T-helper 2 cell treated with Interferon-gamma antibody and Interleukin-4, amounts not matched to agents 5 μg/mL and 100 μg/mL, for 36 hours (primary cell): ENCODE measurements at places on chromosomes 2 and 18.
A peak's percentile ranks its signal among the peaks of the same experiment; 100 is the strongest.

DNA sequence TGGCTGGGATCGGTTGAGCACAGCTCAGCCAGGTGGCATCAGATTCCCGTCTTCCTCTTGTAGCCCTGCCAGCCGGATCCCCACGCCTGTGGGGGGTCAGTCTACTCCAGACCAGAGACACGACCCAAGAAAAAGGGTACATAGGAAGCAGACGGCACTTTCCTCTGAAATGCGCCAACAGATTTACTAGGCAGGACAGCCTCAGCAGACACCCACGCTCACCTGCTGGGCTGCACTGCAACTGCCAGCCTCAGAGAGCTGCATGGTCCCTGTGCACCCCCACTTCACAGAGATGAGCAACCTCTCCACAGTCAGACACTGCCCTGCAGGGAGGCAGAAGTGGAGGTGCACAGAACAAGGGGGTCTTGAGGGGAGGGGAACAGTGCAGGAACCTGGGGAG, 75.7 kb upstream of the OTOS start:
- DNase-seq: no peak

DNA sequence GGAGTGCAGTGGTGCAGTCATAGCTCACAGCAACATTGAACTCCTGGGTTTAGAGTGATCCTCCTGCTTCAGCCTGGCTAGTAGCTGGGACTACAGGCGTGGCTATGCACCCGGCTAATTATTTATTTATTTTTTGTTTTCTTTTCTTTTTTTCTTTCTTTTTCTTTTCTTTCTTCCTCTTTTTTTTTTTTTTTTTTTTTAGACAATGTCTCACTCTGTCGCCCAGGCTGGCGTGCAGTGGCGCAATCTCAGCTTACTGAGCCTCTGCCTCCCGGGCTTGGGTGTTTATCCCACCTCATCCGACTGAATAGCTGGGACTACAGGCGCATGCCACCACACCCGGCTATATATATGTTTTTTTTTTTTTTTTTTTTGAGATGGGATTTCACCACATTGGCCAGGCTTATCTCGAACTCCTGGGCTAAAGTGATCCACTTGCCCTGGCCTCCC, 1.4 kb upstream of the ANXA4 start:
- no peak for DNase-seq

DNA sequence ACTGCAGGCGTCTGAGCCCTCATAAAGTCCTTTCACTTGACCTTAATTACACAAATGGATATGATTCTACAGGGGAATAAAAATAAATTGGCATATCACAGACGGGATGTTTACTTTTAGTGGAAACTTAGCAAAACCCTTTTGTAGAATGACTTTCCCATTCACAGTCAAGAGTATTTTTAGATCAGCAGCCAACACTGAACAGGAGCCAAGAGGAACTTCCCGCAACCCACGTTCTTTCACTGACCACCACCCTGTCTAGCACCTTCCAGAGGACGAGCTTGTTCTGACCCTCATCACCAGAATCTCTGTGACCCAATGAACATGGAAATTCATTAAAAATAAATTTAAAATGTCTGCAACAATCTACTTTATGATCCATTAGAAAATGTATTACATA, 119.0 kb upstream of the SNTG2 start:
- no peak for DNase-seq

- no peak for DNase-seq
Observed at GRCh38 chr2:69791045-69791444, 38.4 kb upstream of the GMCL1 start.

DNA sequence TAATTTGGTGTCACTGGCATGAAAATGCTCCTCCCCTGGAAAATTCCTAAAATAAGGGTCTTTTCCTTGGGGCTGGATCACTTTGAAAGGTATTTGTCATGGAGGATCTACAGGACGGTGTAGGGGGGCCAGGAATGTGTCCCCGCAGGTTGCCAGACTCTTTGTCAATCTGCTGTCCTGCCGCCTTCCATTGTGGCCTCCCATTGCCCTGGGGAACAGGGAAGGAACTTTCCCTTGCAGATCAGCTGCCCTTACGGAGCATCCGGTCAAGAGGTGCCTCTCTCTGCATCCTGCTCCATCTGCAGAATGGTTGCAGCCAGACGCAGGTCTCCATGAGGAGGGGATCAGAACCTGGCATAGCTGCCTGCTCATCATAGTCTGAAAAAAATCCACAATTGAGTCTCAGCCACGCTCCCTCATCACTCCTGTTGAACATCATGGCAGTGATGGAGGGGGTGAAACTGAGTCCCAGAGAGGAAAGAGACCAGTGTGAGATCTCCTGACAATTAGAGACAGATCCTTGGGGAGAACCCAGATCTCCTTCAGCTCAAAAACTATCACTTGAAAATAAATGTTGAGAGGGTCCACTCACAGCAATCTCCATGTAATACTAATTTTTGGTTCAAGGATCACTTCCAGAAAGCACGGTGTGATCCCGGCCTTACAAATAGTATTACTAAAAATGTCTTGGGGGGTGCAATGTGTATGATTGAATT, 244.8 kb downstream of the MYCN start:
- no peak for DNase-seq

DNA sequence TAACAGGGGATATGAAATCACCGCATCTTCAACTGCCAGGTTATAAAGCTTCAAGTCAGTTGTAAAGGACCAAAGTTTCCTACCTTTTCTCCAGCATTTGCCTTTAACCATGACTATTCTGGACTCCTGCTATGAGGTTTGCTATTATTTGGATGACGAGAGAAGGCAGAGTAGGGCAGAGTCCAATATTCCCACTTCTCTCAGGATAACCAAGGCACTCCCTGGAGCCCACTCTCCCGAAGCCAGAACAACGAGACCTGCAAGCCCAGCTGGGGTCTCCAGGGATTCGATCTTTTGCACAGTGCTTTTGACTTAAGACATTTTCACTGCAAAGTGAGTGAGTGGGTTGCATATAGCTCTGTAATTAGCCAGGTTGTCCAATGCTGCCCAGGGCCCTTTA, 77.1 kb upstream of the ZNF397 start:
- no peak for DNase-seq

- no peak for DNase-seq
Observed at GRCh38 chr18:55302167-55302833, 285.7 kb downstream of the TCF4 start.

DNA sequence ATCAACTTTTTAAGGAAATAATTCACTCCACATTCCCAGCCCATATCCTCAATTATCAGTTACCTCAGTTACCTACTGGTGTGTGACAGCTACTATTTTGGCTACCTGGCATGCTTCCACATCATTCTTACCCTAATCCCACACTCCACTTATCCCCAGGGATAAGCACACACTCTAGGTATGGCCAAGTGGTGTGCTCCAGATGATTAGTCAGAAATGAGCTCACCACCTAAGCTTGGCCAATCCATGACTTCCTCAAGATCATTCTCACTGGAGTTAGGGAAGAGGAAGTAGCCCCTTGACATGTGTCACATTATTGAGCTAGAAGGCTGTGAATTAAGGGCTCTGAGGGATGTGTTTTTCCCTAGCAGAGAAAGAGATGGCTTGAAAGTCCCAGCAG, 20.9 kb upstream of the SMAD4 start:
- no peak for DNase-seq

DNA sequence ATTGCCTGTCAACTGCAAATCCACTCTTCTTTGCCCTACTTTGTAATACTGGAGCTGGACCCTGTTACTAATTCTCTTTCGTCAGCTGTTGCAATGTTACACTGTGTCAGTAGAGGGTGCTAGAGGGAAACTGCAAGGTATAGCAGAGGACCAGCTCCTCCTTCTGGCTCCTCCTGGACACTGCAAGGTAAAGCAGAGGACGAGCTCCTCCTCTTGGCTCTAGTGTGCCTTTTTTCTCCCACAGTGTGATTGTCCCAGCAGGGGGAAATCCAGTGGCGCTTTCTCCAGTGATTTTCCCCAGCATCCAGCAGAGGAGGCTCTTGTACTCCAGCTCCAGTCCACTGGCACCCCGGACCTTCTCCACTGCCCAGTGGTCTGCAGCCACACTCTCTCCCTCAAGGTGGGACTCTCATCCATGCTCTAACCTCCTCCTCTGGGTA, 95.6 kb downstream of the CAPN13 start:
- peak; percentile 74 for DNase-seq

- no peak for DNase-seq
Observed at GRCh38 chr2:69767034-69767433, 25.1 kb downstream of the ANXA4 start.

DNA sequence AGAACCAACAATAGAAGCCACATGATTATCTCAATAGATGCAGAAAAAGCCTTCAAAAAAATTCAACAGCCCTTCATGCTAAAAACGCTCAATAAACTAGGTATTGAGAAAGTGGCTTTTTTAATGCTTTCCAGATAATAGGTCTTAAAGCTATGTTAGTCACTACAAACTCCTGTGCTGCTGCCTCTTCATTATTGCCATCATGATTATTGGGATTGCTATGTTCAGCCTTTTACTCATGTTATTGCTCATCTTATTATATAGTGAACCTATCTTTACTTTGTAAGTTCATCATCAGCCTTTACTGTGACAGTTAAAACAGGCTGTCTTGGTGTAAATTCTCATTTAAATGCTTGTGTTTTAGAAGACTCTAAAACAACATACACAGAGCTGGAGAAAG, 1557.2 kb upstream of the ZEB2 start:
- no peak for DNase-seq

GRCh38 chr2:209771474-209772289, at the start of gene UNC80:
TSS of gene UNC80 (plus strand) at chr2:209771832. CDS start at chr2:209772073, 241 bp downstream.
- peak; percentile 30 for DNase-seq

- no peak for DNase-seq
Observed at GRCh38 chr2:58688813-58689212, 447.7 kb upstream of the FANCL start.

DNA sequence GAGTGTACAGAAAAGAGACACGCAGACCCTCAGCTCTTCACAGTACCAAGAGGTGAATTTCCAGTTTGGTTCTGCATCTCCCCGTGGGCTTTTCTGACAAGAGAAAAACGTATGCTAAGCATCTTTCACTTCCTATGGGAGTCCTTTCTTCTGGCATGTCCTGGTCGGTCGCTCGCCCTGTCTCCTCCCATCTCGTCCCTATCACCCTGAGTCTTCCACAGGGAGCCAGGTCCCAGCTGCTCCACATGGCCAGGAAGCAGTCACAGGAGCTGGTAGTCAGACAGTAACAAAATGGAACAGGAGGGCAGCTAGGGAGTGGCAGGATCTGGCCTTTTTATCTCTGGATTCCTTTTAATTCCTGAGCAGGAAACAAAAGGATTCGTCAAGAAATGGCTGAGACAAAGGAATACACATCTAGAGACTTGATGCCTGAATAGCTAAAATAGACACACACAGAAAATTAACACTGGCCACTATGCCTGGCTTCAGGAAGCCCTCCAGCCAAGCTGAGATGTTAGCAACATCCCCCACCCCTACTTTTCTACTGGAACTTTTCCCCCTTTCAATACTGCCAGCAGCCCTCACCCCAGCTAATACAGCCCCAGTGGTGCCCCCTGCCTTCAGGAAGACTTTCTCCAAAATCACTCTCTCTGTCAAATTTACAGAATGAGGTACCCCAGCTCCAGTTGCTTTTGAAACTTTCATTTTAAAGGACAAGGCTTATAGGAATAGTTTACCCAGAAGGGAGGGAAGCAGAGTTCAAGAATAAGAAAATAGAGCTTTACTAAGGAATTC, 136.1 kb downstream of the DNER start:
- DNase-seq: no peak

DNA sequence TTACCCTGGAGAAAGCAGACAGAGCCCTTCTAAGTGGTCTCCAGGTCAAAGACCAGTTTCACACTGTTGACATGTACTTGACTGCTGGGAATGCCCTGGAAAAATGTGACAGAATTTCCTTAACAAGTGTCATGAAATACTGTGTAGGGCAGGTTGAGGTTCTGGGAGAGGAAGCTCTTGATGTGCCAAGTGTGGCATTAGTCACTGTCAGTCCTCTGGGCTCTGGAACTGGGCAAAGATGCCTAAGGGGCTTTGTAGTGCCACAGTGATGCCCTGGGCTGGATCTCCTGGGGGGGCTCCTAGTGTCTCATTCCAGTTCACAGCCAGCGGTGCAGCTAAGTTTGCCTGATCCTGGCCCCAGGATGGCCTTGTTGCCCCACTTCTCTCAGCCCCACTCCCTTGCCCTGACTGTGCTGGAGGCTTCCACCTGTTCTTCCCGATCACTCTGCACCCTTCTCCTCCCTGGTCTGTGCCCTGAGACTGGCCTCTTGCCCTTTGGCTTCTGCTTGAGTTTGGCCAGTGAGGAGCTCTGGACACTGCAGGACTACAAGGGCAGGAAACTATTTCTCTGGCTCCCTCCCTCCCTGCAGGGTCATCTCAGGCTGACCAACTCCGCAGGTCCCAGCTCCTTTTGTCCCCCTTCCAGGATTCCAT, 27.0 kb upstream of the FAM124B start:
- no peak for DNase-seq

DNA sequence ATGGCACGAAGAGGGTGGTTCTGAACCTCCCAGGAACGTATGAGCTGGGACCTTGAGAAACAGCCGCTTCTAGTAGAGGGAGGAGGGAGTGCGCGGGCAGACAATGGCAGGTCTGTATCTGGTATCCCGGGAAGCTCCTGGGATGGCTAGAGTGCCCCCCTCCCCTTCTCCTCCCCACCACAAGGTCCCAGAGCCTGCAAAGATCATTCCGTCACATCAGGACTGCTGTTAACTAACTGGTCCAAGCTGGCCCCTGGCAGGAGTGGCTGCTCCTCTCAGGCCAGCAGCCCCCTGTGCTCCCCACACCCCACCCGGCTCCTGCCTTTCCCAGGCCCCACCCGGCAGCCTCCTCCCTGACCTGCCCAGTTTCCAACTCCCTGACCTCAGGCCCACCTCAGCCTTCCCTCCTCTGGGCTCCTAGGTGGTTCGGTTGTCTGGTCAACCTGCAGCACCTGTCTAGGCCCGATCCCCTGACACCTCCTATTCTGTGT, 75.0 kb downstream of the TPO start:
- no peak for DNase-seq

GRCh38 chr2:42970151-42970550, 177.8 kb upstream of the HAAO start:
- no peak for DNase-seq

DNA sequence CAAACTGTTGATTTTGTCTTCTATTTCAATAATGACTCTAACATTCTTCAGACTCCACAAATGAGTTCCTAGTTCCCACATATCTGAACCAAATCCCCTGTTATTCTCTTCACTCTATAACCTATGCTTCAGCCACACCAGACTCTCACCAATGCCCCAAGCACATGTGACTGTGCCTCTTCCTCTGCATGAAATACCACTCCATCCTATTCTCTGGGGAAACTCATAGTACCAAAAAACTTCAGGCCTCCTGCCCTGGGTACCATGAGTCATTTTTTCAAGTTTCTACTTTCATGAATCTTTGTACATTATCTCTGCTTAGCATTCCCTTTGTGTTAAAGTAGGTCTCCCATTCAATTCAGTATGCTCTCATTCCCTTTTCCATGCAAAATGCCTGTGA, 353.2 kb downstream of the ZEB2 start:
- no peak for DNase-seq

GRCh38 chr2:191999101-191999841, 152.4 kb upstream of the CAVIN2 start:
- DNase-seq: no peak
